ENCODE measurements at places on chromosomes 1 and 21.
A peak's percentile ranks its signal among the peaks of the same experiment; 100 is the strongest.

GRCh38 chr1:19120070-19120469 is 90.0 kb downstream of the UBR4 start:
- DNase-seq, result no peak

- DNase-seq, result no peak
Observed at GRCh38 chr1:172613294-172613693, 45.6 kb upstream of the FASLG start.

GRCh38 chr1:24101796-24102586 is 9.9 kb downstream of the MYOM3 start:
- no peak for DNase-seq

DNA sequence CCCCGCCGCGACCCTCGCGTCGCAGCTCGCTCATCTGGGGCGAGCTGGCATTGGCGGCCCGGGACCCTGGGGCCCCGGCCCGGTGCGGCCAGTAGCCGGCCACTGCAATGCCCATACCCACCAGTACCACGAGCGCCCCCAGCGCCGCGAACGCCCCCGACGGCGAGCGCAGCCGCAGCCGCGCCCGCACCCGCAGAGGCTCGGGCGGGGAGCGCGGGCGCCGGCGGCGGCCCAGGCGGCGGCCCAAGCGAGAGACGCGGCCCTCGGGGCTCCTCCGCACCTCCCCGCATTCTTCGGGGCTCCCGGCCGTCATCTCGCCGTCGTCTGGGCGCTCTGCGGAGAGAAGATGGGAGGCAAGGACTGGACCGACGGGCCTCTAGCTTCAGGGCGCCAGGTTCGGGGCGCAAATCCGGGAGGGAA is 2.2 kb downstream of the TMEM200B start:
- DNase-seq, result no peak

GRCh38 chr1:3070309-3070643 is 1.3 kb downstream of the PRDM16 start:
- DNase-seq, result no peak

- no peak for DNase-seq
Observed at GRCh38 chr1:96721053-96721415, 550 bp upstream of the PTBP2 start.

GRCh38 chr1:93995837-93996536 is 86.8 kb upstream of the GCLM start:
- DNase-seq, result no peak

DNA sequence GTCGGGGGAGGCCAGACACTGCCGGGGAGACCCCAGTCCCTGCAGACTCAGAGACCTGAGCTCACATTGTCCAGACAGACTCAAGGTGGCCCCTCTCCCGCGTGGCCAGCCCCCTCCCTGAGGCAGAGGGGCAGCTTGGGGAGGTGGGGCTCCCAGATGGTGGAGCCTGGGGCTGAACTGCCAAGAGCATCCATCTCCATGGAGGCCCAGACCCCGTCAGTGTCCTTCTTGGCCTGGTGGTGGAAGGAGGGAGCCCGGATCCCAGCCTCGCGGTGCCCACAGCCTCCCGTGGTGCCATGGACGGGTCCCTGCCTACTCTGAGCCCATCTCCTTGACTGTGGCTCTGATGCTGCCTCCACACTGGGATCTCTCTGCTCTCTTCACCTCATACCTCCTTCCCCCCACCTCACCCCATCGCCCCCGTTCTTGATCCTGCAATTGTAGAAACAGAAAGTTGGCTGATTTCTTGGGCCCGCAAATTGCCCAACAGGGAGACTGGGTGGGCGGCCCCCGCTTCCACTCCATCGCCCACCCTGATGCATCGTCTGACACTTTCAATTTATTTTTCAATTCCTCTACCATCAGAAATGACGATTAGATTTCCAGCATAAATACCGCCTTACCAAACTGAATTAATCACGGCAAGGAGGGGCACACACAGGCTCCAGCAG is 348.9 kb downstream of the MATN1 start:
- no peak for DNase-seq

DNA sequence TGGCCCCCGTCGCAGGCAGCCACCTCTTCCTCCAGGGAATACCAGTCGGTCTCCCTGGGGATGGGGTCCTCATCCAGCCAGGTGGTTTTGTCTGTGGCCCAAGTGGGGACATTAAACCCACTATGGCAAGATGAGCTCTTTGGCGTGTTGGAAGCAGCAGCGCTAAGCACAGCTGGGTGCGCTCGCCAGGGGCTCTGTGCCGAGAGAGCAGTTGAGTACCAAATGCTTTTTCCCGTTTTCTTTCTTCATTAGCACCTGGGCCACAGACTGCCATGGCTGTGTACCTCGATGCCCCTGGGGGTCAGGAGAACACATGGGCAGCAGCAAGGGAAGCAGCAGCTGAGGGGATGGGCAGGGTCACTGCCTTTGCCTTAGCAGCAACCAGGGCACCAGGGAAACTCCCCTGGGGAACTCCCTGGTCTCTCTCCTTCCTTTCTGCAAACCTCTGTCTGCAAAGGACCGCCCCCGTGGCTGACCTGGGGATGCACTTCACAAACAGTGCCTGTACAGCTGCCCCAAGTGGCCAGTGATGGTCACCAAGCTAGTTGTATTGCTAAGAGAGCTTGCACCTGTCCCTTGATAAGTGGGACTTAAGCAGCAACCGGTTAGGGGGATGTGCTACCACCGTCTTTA is 31.1 kb downstream of the EDARADD start:
- DNase-seq, result peak; percentile 46

GRCh38 chr1:16375521-16376340 is 8.7 kb downstream of the SZRD1 start:
- no peak for DNase-seq

GRCh38 chr1:119336848-119337247 is 31.7 kb upstream of the HAO2 start:
- DNase-seq, result no peak

- no peak for DNase-seq
Observed at GRCh38 chr1:28416509-28417194, 47.1 kb downstream of the PHACTR4 start.

GRCh38 chr1:114455102-114455785 is 55.8 kb downstream of the TRIM33 start:
- no peak for DNase-seq

DNA sequence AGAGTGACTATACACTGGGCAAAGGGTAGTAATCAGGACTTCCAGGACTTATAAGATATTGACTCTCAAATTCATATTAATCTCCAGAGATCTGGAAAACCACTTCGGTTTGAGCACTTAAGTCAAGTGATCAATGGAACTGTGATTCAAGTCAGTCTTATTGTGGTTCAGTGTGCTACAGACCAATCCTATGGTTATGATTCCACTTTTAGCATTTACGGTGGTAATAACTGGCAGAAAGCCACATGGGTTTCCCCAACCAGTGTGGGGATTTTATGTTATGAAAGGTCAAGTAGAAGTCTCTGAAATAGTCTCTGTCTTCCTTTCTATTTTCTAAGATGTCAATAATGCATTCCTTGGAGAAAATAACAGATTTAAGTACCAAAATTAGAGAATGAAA is 151.3 kb upstream of the NEGR1 start:
- no peak for DNase-seq

GRCh38 chr1:89669441-89669840 is 36.5 kb downstream of the LRRC8C start:
- no peak for DNase-seq

- no peak for DNase-seq
Observed at GRCh38 chr1:3551290-3551678, 60.0 kb downstream of the MEGF6 start.

- no peak for DNase-seq
Observed at GRCh38 chr21:32256873-32257620, 21.8 kb downstream of the MIS18A start.

GRCh38 chr1:27885621-27886352 is 13.4 kb downstream of the THEMIS2 start:
- no peak for DNase-seq

DNA sequence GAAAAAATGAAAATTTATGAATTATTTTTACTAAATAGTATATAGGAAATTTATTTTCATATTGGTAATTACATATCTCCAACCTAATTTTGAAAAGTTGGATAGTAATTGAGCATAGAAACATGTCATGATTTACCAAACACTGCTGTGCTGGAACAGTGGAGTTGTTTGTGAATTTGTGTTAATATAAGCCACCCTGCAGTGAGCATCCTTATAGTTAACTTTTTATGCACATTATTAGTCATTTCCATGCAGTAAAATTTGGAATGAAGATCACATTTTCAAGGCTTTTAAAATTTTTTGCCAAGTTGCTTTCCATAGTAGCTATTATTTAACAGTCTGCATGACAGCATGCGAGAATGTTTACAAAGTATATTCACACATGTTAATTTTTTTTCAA is 78.3 kb downstream of the VPS26C start:
- DNase-seq, result no peak

GRCh38 chr1:2638466-2639115 is 5.8 kb upstream of the MMEL1 start:
- no peak for DNase-seq

- DNase-seq, result no peak
Observed at GRCh38 chr1:12158357-12159092, 8.3 kb upstream of the TNFRSF1B start.

DNA sequence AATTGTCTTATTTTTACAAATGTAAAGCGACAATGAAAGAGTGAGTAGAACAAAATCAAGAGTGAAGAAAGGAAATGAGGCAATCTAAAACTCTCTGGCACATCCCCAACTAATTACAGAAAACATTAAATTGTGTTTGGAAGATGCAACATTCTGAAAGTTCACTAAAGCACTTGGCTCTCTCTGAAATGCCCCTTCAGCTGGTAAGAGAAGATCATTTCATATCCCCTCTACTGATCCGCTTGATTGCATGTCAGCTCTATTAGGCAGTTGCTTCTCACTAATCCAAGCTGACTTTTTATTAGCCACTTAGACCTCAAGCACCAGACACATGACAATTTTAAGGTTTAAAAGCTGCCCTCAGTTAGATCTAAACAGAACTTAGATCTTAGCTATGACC is 262.8 kb upstream of the PRMT6 start:
- no peak for DNase-seq

- DNase-seq, result no peak
Observed at GRCh38 chr1:58090640-58091039, 455.9 kb downstream of the OMA1 start.

DNA sequence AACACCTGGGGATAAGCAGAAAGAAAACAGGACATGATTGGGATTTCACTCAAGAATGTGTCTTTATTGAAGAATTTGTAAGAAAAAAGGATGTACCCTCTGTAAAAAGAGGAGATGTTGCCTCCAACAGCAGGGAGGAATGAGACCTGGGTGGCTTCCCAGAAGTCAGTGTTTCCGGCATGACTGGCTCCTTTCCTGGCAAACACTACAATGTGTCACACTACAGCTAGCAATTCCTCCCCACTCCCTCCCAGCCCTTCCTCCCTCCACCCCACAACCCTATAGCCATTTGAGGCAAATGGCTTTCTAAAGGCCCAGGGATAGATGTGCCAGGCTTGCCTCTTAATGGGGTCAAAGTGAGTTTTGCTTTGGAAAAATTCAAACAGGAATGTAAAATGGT is 11.5 kb upstream of the COL8A2 start:
- DNase-seq, result no peak

DNA sequence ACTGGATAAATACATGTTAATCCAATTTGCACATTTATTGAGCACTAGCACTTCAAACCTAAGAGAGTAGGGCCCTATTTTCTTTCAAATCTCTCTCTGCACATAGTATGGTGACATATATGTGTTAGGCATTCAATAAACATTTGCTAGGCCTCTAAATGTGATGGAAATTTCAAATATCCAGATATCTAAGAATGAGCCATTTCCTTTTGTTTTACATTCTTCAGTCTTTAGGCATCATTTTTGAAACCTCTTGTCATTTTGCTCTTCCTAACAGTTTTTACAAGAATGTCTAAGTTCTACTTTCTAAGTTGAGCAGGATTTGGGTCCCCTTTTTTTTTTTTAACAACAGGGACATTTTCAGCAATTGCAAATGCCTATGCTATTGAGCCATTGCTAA is 395.7 kb upstream of the ST6GALNAC5 start:
- no peak for DNase-seq

GRCh38 chr21:42460391-42461184 is 35.4 kb downstream of the RSPH1 start:
- DNase-seq, result peak; percentile 82

- DNase-seq, result peak; percentile 70
Observed at GRCh38 chr1:58739856-58740466, 40.1 kb upstream of the MYSM1 start.

DNA sequence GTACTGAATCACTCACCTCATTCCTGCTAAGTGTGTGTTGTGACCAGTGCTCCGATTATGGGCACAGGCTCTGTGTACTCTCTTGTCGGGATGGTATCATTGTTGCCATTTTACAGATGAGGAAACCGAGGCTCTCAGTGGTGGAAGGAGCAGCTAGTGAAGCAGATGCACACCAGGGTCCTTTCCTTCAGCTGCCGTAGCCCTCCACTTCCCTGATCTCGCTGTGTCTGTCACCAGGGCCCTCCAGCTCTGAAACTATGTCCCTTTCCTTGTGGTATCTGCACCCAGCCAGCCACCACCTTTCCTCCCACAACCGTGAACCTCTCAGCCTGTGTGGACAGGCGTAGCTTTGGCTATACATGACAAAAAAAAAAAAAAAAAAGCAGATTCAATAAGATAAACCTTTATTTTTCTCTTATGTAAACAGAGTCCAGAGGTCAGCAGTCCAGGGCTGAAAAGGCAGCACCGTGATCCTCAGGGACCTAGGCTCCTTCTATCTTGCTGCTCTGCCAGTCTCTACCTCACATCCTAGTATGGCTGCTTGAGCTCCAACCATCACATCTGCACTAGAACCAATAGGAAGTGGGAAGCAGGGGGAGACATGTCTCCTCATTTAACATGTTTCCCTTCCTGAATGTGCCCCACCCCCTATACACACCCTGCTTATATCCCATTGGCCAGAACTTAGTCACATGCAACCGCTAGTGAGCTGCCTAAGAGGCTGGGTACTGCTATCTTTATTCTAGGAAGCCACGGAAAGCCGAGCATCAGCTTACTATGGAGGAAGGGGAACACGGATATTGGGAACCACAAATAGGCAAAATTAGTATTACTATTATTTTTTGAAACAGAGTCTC is 44.3 kb downstream of the TMEM51 start:
- DNase-seq, result no peak

- DNase-seq, result peak; percentile 31
Observed at GRCh38 chr1:234231061-234231892, 142.0 kb upstream of the COA6 start.

DNA sequence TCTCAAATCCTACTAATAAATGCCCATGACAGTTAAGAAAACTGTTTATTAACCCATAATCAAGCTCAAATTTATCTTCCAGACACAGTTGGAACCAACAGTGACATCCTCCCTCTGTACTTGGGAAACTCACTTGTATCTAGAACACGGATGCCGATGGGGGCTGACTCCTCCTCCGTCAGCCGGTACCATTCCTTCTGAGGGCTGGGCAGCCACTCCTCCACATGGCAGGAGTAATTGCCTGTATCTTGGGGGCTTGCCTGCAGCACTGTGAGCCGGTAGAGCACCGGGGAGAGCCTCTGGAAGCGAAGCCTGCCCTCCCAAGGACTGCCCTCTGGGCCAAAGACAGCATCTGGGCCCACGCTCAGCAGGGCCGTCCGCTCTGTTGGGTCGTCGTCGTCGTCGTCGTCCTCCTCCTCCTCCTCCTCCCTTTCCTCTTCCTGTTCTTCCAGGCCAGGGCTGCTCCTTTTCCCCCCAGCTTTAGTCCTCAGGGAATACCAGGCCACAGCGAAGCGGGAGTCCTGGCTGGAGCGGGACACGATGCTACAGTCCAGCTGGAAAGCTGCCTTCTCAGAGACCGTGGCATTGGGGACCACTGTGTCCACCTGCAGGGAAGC is 8.5 kb upstream of the CD58 start:
- DNase-seq, result no peak

GRCh38 chr1:76833856-76834255 is 33.4 kb upstream of the ST6GALNAC5 start:
- no peak for DNase-seq
